ENCODE measurements at places on chromosomes 2 and 18.
A peak's percentile ranks its signal among the peaks of the same experiment; 100 is the strongest.

- no peak for DNase-seq
Measured at GRCh38 chr2:88131201-88131998, 3.5 kb upstream of the FABP1 start.

GRCh38 chr2:219441451-219442255, 7.0 kb downstream of the SPEG start:
- DNase-seq, result no peak

- no peak for DNase-seq
Measured at GRCh38 chr2:227234429-227234828, 70.0 kb downstream of the COL4A3 start.

DNA sequence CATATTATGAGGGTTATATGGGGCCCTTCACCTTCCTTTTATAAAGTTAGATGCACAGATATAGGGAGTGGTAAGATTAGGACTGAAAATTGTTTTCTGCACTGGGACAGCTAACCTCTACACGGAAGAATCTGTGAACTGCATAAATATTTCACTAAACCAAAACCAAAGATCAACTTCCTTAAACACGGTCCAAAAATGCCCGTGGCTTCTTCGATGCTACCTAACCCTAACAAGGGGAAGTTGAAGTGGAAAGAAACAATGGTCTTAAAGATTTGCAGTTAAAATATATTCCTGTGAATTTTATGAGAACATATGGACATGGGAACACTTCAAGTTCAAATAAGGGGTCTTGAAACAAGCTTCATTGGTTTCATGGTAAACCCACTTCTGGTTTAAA, 33.3 kb upstream of the PAX3 start:
- no peak for DNase-seq

DNA sequence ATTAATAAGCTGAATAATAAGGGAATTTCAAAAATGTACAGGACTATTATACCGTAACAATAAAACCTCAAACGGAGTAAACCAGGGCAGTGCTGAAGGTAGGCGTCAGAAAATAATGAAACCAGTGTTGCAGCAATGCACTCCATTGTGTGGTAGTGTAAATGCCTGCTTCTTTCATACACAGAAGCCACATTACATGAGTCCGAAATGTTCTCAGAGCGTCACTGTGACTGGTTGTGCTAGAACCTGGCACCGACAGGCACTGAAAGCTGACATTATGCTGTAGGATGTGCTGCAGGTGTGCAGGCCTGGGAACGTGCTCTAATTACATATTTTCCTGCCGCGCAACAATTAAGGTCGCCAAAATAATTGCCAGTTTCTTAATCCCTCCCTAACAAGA, 53.3 kb downstream of the ZEB2 start:
- DNase-seq, result no peak

GRCh38 chr2:217277646-217278398, 418.0 kb upstream of the TNP1 start:
- DNase-seq, result peak; percentile 69

DNA sequence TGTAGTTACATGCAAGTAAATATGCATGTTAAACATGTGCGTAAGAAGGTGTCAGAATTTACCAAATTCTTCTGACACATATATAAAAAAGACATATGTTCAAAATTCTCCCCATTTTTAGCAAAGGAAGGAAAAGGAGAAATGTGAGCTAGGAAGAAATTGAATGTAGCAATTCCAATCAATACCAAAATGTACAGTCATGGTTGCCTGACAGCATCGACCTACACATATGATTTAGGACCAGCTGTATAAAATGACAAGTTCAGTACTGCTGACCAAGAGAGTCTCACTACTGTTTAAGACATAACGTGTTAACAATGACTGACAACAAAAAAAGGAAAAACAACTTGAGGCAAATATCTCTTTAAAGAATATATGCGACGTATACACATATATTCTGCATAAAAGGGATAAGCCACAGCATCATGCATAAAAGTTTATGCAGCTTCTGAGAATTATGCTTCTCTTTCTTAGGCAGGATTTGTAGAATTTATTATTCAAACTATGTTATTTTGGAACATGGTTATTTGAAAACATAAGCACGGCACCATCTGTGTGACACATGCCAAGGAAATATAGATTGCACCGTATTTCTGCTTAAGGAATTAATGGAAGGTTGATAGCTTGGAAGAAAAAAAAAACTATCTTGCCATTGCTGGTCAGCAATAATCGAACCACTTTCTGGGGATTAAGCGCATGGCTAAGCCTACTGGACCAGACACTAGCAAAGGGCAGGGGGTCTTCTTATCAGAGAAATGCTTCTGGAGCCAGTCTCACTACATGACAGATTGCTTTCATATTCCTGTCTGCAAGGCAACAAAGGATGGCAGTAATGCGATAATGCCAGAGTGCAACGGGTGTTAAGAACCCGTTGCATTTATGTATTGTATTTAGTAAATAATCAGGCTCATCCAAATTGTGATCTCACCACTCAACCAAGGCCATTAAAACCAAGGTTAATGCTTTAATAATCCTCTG, 154.0 kb downstream of the WDPCP start:
- DNase-seq, result no peak

- DNase-seq, result no peak
Measured at GRCh38 chr2:156423674-156424282, 12.4 kb upstream of the GPD2 start.

DNA sequence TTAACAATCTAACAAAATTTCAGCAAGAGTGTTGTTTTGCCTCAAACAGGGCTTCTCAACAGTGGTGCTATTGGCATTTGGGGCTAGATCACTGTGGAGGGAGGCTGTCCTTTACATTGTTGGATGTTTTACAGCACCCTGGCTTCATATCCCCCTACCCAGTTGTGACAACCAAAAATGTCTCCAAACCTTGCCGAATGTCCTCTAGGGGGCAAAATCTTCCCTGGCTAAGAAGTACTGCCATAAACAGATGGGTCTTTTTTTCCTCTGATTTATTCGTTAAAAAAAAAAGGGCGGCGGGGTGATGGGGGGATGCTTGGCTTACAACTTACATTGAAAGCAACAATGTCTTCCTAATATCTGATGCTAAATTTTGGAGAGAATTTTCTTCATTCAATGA, 207.6 kb upstream of the CCDC150 start:
- DNase-seq, result peak; percentile 1

DNA sequence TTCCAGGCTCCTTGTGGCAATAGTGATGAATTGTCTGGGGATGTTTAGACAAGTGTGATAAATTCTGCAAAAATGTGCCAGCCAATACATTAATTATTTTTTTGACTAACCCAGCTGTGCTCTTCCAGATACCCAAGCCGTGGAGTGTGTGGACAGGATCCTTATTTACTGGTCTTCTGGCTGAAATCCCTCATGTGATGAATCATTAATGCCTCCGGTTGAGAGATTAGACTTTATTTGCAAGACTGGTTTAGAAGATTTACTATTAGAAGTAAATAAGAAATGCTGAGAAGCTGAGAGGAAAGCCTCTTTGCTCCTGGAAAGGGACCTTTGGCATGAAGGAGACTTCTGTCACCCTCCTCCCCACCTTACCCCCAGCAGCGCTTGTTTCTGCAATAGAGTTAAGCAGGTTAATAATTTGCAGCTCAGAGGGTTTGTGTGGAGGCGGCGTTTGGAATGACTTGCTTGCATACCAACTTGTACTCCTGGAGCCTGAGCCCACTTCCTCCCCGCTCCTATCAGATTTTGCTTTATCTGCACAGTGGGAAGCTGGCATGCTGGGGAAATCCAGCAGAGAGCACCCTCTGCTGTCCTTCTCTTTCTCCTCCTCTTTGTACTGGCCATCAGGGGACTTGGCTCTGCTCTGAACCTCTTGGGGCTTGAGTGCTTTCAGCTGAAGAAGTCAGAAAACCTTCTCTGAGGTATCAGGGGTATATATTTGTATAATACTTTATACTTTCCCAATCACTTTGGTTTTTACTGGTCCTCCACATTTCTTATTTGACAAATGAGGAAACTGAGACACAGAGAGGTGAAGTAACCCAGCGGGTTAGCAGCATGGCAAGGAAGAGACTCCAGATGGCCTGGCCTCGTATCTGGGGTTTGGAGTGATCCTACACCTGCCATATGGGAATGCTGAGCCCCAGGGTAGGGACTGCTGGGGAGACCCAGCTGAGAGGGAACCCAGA, 16.3 kb downstream of the SLC3A1 start:
- DNase-seq, result peak; percentile 19

DNA sequence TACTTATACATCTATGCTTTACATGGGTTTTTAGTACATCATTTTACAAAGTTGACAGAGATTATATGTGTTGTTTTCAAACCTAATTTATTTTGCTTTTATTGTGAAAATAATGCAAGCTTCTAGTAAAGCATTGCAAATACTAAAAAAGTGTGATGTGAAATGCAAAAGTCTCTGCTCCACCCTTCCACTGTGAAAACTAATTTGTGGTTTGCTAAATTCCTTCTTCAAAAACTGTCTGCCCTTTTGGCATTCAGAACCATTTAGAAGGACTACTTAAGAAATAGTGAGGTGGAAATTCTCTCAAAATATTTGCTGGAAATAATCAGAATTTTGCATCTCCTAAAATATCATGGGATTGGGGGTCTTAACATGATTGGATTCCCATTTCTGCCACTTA, 78.4 kb downstream of the CSRNP3 start:
- no peak for DNase-seq

DNA sequence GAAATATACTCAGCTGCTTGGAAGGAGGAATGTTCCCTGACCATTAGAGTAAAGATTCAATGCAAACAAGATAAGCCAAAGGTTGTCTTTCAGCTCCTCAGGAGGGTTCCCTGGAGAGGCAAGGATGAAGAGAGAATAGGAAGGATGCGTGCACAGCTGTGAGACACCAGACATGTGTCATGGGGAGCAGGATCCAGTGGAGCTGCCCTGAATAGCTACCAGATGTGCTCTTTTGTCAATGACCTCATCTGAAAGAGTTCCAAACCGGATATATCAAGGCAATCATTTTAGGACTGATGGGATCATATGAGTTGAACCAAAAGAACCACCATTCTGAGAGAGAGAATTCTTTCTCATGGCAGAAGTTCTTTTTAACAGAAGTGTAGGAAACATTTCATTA, 490.6 kb downstream of the IRS1 start:
- peak; percentile 5 for DNase-seq

DNA sequence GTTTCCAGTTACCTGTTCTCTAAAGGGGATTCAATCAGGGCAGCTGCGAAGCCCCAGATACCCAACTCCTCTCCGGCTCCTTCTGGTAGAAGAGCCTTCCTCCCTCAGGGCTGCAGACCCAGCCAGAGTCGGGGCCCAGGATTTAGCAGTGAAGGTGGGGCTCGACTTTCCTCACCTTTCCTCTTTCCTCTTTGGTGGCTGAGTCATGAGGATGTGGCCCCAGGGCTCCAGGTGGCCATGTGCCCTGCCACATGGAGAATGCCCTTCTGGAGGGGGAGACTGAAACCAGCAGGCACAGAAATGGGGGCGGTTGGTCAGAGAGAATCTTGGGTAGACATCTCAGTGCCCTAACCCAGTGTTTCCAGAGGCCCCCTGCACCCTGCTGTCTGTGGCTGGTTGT, 402.6 kb downstream of the NBAS start:
- no peak for DNase-seq

DNA sequence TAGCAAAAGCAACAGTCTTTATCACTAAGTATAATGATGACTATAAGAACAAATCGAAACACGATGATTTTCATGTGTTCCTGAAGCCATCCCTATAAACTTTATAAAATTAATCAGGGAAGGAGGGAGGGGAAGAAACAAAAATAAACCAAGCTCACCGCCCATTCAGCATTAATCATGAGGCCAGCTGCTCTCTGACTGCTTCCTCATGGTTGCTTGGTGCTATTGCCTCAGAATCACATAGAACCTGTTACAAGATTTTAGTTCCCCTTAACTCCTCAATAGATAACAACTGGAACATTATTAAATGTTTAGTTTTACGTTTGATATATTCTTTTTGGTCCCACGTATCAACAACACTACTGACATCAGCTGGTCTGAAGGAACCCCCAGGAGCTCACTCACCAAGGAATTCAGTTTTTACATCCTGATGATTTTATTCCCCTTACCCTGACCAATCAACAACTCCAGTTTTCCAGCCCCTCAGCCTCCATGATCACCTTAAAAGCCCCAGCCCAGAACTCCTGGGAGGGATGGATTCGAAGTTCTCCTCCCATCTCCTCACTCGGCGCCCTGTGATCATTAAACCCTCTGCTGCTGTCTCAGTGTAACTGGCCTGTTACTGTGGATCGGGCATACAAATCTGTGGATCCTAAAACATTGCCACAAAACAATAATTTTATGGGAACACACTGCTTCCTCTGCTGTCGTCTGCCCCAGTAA, 10.6 kb upstream of the HNRNPLL start:
- no peak for DNase-seq

GRCh38 chr18:58578321-58578720, 50.6 kb downstream of the ALPK2 start:
- no peak for DNase-seq

All from astrocyte of the cerebellum (primary cell).